Omental fat pad (tissue), 4 donors: ENCODE measurements at places on chromosomes 3 and 15. TPM values are rescaled to one million over a fixed set of nuclear protein-coding genes. Genes with fewer than 3 reads are reported as not detected.

DNA sequence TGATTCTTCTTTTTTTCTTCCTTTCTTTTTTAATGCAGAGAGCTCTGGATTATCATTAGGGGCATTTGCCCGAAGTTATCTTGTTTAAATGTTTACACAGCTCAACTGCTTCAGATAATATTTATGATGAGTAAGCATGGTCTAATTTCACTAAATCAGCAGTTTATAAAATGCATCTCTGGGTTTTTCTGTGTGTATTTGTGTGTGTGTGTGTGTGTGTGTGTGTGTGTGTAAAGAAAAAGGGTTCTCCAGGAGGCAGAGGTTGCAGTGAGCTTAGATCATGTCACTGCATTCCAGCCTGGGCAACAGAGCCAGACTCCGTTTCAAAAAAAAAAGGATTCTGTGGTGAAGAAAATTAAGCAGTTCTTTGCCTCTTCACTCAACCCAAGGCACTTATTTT is 25.9 kb upstream of the TNFSF10 start:
- no peak for DNase-seq

DNA sequence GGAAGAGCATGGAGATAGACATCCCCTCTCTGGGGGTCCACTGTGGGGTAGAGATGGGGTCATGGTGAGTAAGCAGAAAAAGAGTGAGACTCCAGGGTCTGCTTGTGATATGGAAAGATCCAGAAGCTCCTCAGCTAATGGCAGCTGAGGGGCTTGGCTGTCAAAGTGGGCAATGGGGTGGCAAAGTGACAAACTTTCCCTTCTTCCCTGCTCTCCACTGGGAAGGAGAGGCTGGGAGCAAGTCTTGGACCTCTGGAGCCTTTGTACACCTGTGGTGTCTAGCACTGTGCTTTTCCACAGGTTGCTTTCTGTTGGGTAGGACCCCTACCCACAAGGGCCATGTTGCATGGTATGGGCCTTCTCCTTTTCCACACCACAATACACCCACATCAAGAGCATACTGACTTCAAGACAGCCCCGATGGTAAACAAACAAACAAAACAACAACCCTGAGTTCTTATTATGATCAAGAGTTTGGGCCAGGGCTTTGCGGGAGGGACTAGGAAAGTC is 3.5 kb downstream of the ITGA11 start:
- DNase-seq = no peak

DNA sequence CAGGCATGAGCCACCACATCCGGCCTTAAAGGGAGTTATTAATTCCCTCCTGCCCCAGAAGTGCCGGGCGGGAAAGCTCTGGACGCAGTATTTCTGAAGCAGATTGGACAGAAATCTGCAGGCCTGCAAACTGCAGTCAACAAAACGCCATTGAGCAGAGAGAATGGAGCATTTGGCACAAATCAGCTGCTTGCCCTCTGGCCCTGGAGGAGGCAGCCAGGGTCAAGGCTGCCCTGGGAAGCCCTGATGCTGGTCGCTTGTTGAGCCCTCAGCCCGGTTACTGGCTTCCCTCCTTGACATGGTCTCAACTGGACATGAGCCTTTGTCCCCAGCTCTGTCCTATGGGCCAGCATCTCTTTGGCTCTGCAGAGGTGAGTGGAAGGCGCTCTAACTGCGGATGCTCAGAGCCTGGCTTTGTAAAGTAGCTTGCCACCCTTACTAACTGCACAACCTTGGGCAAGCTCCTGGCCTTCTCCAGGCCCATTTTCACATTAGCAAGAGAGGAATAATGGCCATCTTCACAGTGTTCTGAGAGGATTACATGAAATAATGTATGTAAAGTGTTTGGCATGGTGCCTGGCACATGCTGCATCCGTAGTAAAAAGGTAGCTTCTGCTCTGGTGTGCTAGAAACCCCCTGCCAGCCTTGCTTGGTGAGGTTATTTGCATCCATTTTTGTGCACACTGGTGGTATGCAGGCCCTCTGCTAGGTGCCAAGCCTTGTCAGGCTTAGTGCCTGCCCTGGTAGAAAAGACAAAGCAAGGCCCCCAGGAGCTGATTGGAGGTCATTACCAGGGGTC is 4.1 kb downstream of the SEMA4B start:
- no peak for DNase-seq

Gene GUCA1C
- not detected for total RNA-seq

Gene CD80
- total RNA-seq = 0.93 TPM
